Neural crest cell (in vitro differentiated cells): ENCODE measurements at places on chromosomes 7 and 10. TPM values are rescaled to one million over a fixed set of nuclear protein-coding genes. Genes with fewer than 3 reads are reported as not detected.

The CUBN gene
- 1.6 and 2.2 TPM in 2 replicates for total RNA-seq

The SPDYE2 gene
- total RNA-seq: not detected in 2 replicates

The KIN gene
- 14.1 and 17.3 TPM in 2 replicates for total RNA-seq

The PAX4 gene
- not detected in 2 replicates for total RNA-seq

The KNDC1 gene
- total RNA-seq: 4.0 and 5.5 TPM in 2 replicates

The H2AZ2 gene
- total RNA-seq: 351 and 353 TPM in 2 replicates

The ENTPD1 gene
- 0.27 and 0.37 TPM in 2 replicates for total RNA-seq

The NEURL1 gene
- total RNA-seq: 1.8 and 2.7 TPM in 2 replicates

The CARD11 gene
- 0.37 and 0.59 TPM in 2 replicates for total RNA-seq

The FXYD4 gene
- total RNA-seq: not detected in 2 replicates

The SGCE gene
- total RNA-seq: 44.9 and 51.9 TPM in 2 replicates

The NMT2 gene
- total RNA-seq: 24.4 and 27.7 TPM in 2 replicates

The GPR37 gene
- total RNA-seq: 4.9 and 6.0 TPM in 2 replicates

The RPEL1 gene
- total RNA-seq: not detected in 2 replicates

The GCC1 gene
- total RNA-seq: 15.3 and 16.4 TPM in 2 replicates

The PRR15 gene
- 0.41 TPM in 1 of 2 replicates, not detected in the other for total RNA-seq

The CALHM1 gene
- total RNA-seq: not detected in 2 replicates

The OPALIN gene
- not detected in 2 replicates for total RNA-seq

The VSTM2A gene
- total RNA-seq: 0.79 and 1.0 TPM in 2 replicates

The APBB1IP gene
- not detected in 2 replicates for total RNA-seq
